ENCODE measurements at places on chromosomes 5 and 9.

DNA sequence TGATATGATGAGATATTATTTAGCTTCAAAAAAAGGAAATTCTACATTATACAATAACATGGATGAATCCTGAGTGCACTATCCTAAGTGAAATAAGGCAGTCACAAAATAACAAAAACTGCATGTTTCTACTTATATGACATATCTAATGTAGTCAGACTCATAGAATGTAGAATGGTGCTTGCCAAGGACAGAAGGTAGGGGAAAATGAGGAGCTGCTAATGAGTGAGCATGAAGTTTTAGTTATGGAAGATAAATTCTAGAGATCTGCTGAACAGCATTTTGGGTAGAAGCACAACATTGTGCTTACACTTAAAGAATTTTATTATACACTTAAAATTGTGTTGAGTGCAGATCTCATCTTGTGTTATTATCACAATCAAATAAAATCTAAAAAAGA lies 812.4 kb downstream of the KCTD16 start:
- no peak for DNase-seq

DNA sequence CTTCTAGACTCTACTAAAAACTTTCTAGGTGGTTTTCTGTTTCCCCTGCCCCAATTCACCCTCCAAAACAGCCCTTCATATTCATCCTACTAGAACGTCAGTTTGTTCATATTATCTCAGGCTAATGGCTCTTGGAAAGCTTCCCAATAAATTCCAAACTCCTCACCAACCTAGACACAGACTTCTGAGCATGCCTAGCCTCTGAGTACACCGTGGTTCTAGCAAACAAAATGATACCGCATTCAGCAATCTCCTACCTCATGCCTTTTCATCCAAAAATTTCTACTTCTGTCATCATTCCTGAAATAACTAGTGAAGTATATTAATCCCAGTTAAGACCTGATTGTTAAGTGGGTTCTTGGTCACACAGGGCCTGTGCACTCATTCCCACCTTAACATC lies 46.5 kb upstream of the NR5A1 start:
- no peak for DNase-seq

GRCh38 chr9:135216791-135217441 lies 129.4 kb downstream of the OLFM1 start:
- no peak for DNase-seq

DNA sequence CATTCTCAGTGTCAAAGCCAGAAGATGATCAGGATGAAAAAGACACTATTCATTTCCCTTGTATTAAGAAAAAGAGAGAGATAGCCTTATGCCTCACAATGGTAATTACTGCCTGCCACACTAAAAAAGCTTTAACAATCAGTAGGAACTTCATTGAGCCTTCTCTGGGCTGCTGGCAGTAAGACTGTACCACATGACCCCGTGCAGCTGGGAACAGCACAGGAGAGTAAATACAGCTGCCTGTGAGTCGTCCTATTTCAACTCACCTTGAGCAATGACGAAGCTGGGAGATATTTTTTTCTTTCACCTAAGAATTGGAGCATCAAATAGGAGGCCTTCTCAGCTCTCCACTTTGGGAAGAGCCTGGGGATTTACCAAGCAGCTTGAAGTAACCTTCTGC lies 316.3 kb downstream of the GABRB2 start:
- DNase-seq = no peak

DNA sequence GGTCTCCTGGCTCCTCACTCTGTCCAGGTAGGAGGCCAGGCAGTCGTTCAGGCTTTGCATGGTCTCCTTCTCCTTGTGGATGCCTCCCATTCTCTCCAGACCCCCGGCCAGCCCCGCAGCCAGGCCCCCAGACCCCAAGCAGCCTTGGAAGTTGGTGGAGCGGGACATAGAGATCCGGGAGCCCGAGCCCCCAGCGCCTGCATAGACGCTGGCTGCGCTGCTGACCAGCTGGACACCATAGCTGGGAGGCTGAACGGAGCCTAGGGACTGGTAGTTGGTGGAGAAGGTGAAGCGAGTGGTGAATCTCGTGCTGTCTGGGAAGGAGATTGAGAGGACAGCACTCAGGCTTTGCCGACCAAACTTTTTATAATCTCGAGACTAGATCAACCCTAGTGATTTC lies 35.9 kb downstream of the FOXI1 start:
- DNase-seq = no peak

- DNase-seq = no peak
These were observed 17.9 kb upstream of the RAB14 start for GRCh38 chr9:121219530-121219929.

GRCh38 chr9:77475641-77476473 lies 172.3 kb downstream of the GNA14 start:
- no peak for DNase-seq

GRCh38 chr5:62690421-62690820 lies 111.8 kb downstream of the LRRC70 start:
- DNase-seq = no peak

DNA sequence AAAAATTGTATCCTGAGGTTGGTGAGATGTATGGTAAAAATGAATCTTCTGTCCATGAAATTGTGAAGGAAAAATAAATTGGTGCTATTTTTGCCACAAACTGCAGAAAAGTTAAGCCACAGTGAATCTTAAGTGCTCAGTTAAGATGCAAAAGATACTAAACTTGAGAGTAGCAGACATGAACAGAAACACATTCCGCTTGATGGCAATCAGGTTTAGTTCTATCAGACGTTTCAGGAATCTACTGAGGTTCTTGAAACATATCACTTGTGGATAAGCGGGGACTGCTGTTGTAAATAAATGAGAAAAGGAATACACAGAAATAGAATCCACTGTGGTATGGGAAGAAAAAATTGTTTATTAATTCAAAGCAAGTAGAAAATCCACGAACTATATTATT lies 311.2 kb upstream of the PRR16 start:
- no peak for DNase-seq

DNA sequence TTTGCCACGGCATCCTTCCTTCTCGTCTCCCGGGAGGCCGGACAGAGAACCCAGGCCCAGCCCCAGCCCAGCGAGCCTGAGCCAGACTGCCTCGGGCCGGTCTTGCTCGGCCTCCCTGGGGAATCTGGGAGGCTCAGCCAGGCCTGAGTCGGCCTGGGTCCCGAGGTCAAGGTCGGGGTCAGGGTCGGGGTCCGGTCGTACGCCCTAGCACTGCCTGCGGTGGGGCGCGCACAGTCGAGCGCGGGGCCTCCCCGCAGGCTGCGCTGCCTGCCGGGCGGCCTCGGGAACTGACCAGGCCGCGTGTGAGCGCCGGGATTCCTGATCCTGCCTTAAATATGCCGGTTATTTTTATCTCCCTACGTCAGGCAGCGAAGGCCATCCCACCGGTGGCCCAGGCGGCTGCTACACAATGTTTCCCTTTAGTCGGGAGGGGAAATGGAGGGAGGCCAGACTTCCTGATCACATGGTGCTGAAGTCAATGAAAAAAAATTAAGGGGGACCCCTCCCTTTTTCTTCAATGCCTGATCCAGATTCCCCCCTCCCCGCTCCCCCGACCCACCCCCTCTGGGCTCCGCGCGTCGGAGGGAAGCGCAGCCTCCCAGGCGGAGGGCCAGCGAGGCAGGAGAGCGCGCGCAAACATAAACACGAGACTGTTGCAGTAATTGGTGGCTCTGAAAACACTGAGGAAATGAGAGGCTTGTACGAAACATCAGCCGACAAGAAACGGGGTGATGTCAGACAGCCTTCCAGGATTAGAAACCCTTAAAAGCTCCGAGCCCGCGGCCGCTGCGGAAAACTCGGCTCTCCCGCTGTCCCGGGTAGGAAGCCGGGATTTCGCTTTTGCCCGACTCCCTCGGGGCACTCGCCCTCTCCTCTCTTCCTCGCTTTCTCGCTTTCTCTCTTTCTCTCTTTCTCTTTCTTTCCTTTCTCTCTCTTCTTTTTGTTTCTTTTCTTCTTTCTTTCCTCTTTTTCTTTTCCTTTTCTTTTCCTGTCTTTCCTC lies 148.2 kb upstream of the KLF4 start:
- DNase-seq = no peak

- no peak for DNase-seq
These were observed 462 bp downstream of the NUDCD2 start for GRCh38 chr5:163459462-163459818.

DNA sequence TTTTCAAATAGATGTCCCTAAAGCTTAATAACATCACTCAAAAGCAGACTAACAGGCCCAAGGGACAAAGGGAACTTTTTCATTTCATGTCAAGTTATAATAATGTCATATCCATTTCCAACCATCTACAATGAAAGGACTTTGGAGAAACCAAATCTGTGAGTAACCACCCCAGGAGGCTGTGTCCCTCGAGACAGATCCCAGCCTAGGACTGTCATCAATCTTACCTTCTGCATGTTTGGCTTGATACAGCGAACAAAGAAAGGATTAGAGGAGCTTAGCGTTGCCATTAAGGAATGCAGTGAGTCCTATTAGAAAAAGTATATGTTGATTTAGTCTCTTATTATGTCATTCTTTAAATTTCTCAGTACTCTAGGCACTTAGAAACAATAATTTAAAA lies 137.8 kb upstream of the RETREG1 start:
- DNase-seq = no peak

- no peak for DNase-seq
These were observed 33.9 kb upstream of the AOPEP start for GRCh38 chr9:94692601-94693000.
